Lung (tissue), 17 donors: ENCODE measurements at places on chromosomes 2 and 18. TPM values are rescaled to one million over a fixed set of nuclear protein-coding genes. Genes with fewer than 3 reads are reported as not detected.
A peak's percentile ranks its signal among the peaks of the same experiment; 100 is the strongest.

DNA sequence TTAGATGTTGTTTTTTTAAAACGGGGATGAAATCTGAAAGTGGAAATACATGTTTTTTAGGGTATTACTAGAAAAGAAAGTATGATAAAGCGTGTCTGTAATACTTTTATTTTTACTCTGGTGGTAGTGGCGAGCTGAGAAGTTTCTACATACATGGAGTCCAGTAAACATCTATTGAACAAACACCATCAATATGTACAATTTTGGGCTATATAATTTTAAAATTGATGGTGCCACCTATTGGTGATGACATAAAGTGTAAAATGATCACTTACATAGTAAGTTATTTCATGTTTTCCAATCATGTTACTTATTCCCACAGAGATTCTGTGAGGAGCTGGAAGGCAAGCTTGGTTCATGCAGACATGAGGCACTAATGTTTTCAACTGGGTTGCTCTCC, 31.5 kb upstream of the NFE2L2 start:
- H3K36me3 ChIP-seq, result no peaks in the 10 kb centered on the region
- H3K27ac ChIP-seq, result no peak overlapping the region
- no peaks in the 10 kb centered on the region for H3K27me3 ChIP-seq
- H3K4me3 ChIP-seq, result no peak overlapping the region
- peak; percentile 60 for DNase-seq

DNA sequence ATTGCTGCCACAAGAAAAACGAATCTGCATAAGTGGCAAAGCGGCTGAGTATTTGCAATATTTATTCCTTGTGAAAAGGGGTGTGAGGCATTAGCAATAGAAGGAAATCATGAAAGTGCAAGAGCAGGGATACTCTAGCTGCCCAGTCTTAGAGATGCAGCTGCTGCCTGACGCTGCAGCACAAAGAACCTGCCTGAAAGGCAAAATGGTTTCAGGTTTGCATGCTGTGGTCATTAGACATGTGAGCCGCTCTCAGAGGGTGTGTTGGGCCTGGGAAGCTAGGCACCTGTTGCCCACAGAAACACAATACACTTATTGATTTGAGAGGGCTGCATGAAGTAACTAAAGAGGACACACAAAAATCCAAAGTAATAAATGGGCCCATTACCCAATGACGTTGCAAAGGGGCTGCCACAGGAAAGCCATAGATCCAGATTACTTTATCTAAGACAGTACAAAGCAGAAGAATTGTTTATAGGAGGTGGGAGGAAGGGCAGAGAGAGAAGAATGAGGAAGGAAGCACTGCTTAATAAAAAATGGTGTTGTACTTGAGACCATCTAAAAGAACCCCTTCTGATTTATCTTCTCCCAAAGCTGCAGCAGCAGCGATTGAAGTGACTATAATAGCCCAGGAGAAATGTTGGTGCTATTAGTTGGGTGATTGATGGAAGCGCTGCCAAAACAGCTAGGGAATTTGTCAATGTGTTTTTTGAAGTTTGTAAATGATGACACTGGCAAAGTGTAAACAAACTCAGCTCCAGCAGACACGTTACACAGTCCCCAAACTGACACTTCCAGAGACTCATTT, 492.4 kb upstream of the ACVR2A start:
- H3K27me3 ChIP-seq, result no peaks in the 10 kb centered on the region
- H3K36me3 ChIP-seq, result no peaks in the 10 kb centered on the region
- H3K27ac ChIP-seq, result no peak overlapping the region
- H3K4me3 ChIP-seq, result no peak overlapping the region

GRCh38 chr2:158695305-158695704, 99.8 kb upstream of the DAPL1 start:
- H3K36me3 ChIP-seq, result no peaks in the 10 kb centered on the region
- no peaks in the 10 kb centered on the region for H3K27me3 ChIP-seq
- H3K27ac ChIP-seq, result no peak overlapping the region
- H3K4me3 ChIP-seq, result no peak overlapping the region
- DNase-seq, result no peak

- H3K4me1 ChIP-seq, result peaks cover 10% of the 10 kb centered on the region
- DNase-seq, result peak; percentile 89
- peak overlapping the region; percentile 19 for H3K4me3 ChIP-seq
- H3K27me3 ChIP-seq, result no peaks in the 10 kb centered on the region
- H3K36me3 ChIP-seq, result no peaks in the 10 kb centered on the region
Measured at GRCh38 chr2:17538844-17539554, 1.5 kb upstream of the VSNL1 start.

- no peaks in the 10 kb centered on the region for H3K27me3 ChIP-seq
- peaks cover 11% of the 10 kb centered on the region for H3K4me1 ChIP-seq
- peak overlapping the region; percentile 100 for H3K27ac ChIP-seq
- peak overlapping the region; percentile 87 for H3K4me3 ChIP-seq
- DNase-seq, result no peak
Measured at GRCh38 chr2:239401881-239402233, 1.0 kb upstream of the HDAC4 start.

GRCh38 chr18:5628512-5629255, 84.9 kb upstream of the EPB41L3 start:
- H3K27me3 ChIP-seq, result no peaks in the 10 kb centered on the region
- H3K4me1 ChIP-seq, result peaks cover 24% of the 10 kb centered on the region
- H3K36me3 ChIP-seq, result no peaks in the 10 kb centered on the region
- peak overlapping the region; percentile 40 for H3K27ac ChIP-seq

GRCh38 chr2:100730290-100730868, 89.6 kb upstream of the NPAS2 start:
- H3K4me1 ChIP-seq, result no peaks in the 10 kb centered on the region
- H3K27me3 ChIP-seq, result no peaks in the 10 kb centered on the region
- no peak overlapping the region for H3K4me3 ChIP-seq
- H3K36me3 ChIP-seq, result no peaks in the 10 kb centered on the region

- no peak overlapping the region for H3K27ac ChIP-seq
- H3K4me1 ChIP-seq, result no peaks in the 10 kb centered on the region
- no peak for DNase-seq
- H3K36me3 ChIP-seq, result no peaks in the 10 kb centered on the region
Measured at GRCh38 chr18:50622865-50623393, 63.0 kb downstream of the MAPK4 start.

GRCh38 chr2:30613001-30613400, 166.0 kb downstream of the LCLAT1 start:
- H3K4me3 ChIP-seq, result no peak overlapping the region
- no peak for DNase-seq
- H3K27me3 ChIP-seq, result no peaks in the 10 kb centered on the region

GRCh38 chr2:63735263-63735662, 106.4 kb upstream of the UGP2 start:
- H3K27me3 ChIP-seq, result no peaks in the 10 kb centered on the region
- H3K36me3 ChIP-seq, result no peaks in the 10 kb centered on the region
- H3K4me1 ChIP-seq, result peaks cover 8% of the 10 kb centered on the region
- DNase-seq, result no peak

GRCh38 chr2:68561372-68561771, 82.0 kb upstream of the PROKR1 start:
- H3K4me1 ChIP-seq, result no peaks in the 10 kb centered on the region
- H3K36me3 ChIP-seq, result no peaks in the 10 kb centered on the region
- no peaks in the 10 kb centered on the region for H3K27me3 ChIP-seq
- H3K4me3 ChIP-seq, result no peak overlapping the region
- no peak for DNase-seq
- H3K27ac ChIP-seq, result no peak overlapping the region

GRCh38 chr18:44474067-44474411, 206.6 kb upstream of the SETBP1 start:
- no peaks in the 10 kb centered on the region for H3K4me1 ChIP-seq
- no peaks in the 10 kb centered on the region for H3K27me3 ChIP-seq
- no peak overlapping the region for H3K4me3 ChIP-seq
- no peak overlapping the region for H3K27ac ChIP-seq

DNA sequence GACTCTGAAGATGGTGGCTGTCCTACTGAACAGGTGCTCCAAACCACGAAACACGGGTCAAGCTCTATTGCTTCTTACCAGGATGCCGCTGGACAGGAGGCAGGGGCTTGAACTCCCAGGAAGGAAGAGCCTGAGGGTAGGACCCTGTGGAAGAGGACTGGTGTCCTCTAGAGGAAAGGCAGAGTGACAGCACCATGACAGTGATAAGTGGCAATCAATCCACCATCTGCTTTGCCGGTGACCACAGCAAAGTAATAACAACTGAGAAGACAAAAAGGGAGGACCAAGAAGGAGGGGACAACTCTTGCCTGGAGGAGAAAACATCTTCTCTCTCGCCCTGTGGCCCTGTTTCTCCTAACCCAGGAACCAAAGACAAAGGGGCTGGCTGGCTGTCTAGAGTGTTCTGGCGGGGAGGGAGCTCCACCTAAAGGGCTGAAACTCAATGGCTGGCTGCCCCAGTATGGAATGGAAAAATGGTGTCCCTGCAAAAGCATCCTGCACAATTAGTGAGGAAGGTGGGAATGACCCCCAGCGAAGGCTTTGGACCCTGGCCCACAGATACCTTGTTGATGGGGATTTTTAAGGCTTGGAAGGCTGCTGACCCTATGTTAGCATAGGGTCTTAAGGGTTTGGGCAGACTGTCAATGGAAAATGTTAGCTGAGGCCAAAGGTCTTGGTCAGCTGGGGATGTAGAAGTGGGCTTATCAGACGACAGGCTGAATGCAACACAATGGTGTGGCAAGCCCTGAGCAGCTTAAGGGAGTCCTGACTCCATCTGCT, 35.4 kb downstream of the PROC start:
- H3K36me3 ChIP-seq, result no peaks in the 10 kb centered on the region
- no peak overlapping the region for H3K27ac ChIP-seq
- DNase-seq, result no peak
- no peaks in the 10 kb centered on the region for H3K4me1 ChIP-seq
- no peak overlapping the region for H3K4me3 ChIP-seq

GRCh38 chr2:71102981-71103681, 26.9 kb downstream of the MCEE start:
- DNase-seq, result no peak
- no peak overlapping the region for H3K4me3 ChIP-seq
- H3K27ac ChIP-seq, result no peak overlapping the region
- H3K36me3 ChIP-seq, result peaks cover 2% of the 10 kb centered on the region
- H3K4me1 ChIP-seq, result no peaks in the 10 kb centered on the region

DNA sequence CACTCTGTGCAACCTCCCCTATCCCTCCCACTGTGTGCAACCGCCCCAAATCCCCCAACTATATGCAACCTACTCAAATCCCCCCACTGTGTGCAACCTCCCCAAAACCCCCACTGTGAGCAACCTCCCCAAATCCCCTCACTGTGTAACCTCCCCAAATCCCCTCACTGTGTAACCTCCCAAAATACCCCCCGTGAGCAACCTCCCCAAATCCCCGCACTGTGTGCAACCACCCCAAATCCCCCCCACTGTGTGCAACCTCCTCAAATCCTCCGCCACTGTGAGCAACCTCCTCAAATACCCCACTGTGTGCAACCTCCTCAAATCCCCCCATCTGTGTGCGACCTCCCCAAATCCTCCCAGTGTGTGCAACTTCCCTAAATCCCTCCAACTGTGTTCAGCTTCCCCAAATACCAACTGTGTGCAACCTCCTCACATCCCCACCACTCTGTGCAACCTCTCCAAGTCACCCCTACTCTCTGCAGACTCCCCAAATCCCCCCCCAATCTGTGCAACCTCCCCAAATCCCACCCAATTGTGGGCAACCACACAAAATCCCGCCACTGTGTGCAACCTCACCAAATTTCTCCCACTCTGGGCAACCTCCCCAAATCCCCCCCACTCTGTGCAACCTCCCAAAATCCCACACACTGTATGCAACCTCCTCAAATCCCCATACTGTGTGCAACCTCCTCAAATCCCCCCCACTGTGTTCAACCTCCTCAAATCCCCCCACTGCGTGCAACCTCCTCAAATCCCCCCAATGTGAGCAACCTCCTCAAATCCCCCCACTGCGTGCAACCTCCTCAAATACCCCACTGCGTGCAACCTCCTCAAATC, 114.1 kb downstream of the TPO start:
- H3K4me1 ChIP-seq, result no peaks in the 10 kb centered on the region
- DNase-seq, result no peak
- H3K4me3 ChIP-seq, result no peak overlapping the region

DNA sequence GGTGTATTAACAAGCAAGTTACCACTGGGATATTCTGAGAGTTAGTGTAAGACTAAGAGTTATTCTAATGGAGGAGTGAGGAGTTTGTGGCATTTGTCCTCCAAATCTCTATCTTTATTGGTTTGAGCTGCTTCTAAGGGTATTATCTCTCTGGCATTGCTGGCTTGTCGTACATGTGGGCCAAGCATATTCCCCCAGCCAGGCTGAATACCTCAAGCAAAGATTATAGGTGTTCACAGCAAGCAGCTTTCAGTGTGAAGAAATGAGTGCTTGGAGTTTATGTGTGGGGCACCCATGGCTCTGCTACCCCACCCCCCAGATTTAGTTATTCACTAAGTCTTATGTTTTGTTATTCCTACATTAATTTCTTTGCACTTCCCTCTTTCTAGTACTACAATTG, 193.6 kb upstream of the FANCL start:
- no peaks in the 10 kb centered on the region for H3K36me3 ChIP-seq
- no peak overlapping the region for H3K4me3 ChIP-seq
- no peaks in the 10 kb centered on the region for H3K27me3 ChIP-seq
- DNase-seq, result no peak

DNA sequence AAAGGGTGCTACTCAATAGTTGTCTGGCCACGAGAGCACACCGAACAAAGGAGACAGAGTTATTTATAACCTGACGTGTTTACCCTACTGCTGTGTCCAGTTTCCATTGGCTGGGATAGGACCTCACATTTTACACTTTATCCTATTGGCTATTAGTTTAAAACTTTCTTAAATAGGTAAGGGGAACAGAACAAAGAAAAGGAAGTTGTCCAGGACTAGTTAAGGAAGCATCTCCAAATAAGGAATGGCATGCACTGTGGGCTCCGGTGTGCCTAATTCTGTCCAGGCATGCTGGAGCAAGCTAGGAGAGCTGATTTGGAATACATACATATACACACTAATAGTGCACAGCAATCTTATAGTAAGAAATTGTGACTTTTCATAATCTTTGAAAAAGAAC, 72.2 kb downstream of the CAB39 start:
- H3K27ac ChIP-seq, result no peak overlapping the region
- H3K36me3 ChIP-seq, result peaks cover 3% of the 10 kb centered on the region
- H3K27me3 ChIP-seq, result no peaks in the 10 kb centered on the region
- no peak overlapping the region for H3K4me3 ChIP-seq
- DNase-seq, result no peak

DNA sequence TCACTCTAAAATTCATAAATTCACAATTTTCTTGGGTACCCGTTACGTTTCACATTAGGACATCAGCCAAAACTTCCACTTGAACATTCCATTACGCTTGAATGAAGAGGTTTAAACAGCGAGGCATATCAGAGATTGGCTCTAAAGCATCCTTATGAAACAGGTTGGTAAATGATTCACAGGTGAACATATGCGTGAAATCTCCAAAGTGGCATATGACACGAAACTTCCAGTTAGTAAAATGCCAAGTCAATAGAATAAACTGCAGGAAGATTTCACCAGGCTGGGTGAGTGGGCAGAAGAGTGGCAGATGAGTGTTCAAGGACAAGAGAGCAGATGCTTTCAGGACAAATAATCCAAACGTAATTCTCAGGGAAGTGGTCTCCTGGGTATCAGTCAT, 33.9 kb upstream of the GLS start:
- H3K4me3 ChIP-seq, result no peak overlapping the region
- H3K27ac ChIP-seq, result no peak overlapping the region
- no peaks in the 10 kb centered on the region for H3K36me3 ChIP-seq
- DNase-seq, result no peak

The BMP10 gene
- not detected for polyA plus RNA-seq

The ARHGAP15 gene
- 5.9 TPM for polyA plus RNA-seq

The GALR1 gene
- polyA plus RNA-seq, result not detected

The SMAD4 gene
- 12.5 TPM for polyA plus RNA-seq
